ENCODE measurements at places on chromosomes 3 and 15. TPM values are rescaled to one million over a fixed set of nuclear protein-coding genes. Genes with fewer than 3 reads are reported as not detected.

- no peak overlapping the region for H3K4me3 ChIP-seq
- DNase-seq: no peak
- H3K36me3 ChIP-seq: no peaks in the 10 kb centered on the region
- H3K4me1 ChIP-seq: no peaks in the 10 kb centered on the region
- H3K27ac ChIP-seq: no peak overlapping the region
These were observed 82.2 kb upstream of the GOLGA8B start for GRCh38 chr15:34665498-34666116.

Gene CLCN2
- 22.9 TPM for total RNA-seq

DNA sequence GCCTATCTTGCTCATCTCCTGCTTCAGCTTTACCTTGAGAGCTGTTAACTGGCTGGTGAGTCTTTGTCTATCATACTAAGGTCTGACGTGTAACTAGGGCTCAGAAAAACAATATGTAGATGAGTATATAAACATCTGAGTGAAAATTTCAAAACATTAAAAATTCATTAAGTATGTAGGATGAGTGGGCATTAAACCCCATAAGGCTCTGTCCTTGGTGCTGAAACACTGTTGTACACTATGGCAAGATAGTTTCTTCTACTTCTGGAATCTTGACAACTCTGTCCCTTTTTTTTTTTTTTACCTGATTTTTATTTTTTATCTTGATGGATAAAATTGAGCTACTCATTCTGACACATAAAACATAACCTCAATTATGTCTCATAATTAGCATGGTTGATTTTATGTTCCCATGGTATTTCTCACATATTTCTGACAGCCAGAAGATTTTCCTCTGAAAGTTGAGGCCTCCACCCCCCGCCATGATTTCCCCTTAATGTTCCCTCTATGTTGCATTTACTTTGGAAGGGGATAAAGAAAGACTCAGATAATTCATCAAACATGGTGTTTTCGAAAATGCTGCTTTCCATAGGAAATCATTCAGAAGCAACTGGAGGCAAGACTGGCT, 54.3 kb downstream of the DGKG start:
- H3K4me3 ChIP-seq: no peak overlapping the region
- H3K27me3 ChIP-seq: peaks cover 20% of the 10 kb centered on the region
- no peak overlapping the region for H3K27ac ChIP-seq
- H3K36me3 ChIP-seq: no peaks in the 10 kb centered on the region

Gene GABPB1
- 33.0 TPM for total RNA-seq

Gene CDHR4
- total RNA-seq: not detected

Gene ATP8B4
- 0.24 TPM for total RNA-seq

Gene NMNAT3
- total RNA-seq: 9.7 TPM

Gene ABCC5
- total RNA-seq: 33.8 TPM

Gene RUVBL1
- 167 TPM for total RNA-seq

DNA sequence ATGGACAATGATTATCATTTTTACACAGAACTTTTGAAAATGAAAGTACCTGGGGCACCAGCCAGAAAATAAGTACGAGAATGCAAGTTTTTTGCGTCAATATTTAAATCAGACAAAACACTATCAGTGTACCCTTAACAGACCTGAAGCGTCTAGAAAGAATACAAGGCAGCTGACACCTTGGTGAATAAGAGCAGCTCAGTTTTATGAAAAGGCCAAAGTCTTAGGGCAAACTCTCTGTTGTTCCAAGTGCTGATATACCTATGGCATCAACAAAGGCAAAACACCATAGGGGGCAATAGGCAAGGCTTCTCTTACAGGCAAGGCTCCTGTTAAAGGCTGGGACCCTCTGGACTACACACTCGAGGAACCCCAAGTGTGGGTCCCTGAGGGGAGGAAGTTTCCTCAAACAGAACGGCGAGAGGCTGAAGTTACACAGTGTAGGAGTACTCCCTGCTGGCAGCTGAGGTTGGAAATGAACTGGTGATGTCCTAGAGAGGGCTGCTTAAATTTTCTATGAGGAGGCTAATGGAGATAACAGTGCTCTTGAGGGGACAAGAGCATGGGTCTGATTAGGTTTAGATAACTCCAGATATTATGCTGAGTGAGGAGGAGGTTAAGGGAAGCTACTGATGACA, 291.0 kb downstream of the TIGIT start:
- H3K27ac ChIP-seq: no peak overlapping the region
- H3K4me1 ChIP-seq: no peaks in the 10 kb centered on the region
- no peak overlapping the region for H3K4me3 ChIP-seq
- DNase-seq: no peak
- no peaks in the 10 kb centered on the region for H3K36me3 ChIP-seq

DNA sequence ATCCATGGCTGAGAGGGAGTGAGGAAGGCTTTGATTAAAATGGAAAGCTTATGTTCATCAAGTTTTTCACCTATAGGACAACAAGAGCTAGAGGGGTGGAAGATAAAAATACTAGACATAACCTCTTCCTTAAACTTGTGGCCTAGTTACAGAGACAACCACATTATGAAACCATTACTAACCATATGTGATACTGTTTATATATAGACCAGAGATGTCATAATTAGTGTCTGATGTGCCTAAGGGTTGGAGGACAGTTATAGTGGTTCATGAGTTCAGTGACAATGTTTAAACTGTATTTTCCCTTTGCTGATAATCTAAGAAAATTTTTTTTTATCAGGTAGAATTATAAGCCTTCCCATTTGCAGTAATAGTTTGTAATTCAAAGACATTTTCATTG, 23.7 kb downstream of the PHLDB2 start:
- no peaks in the 10 kb centered on the region for H3K4me1 ChIP-seq
- H3K27ac ChIP-seq: no peak overlapping the region
- peaks cover 4% of the 10 kb centered on the region for H3K36me3 ChIP-seq
- no peak overlapping the region for H3K4me3 ChIP-seq

DNA sequence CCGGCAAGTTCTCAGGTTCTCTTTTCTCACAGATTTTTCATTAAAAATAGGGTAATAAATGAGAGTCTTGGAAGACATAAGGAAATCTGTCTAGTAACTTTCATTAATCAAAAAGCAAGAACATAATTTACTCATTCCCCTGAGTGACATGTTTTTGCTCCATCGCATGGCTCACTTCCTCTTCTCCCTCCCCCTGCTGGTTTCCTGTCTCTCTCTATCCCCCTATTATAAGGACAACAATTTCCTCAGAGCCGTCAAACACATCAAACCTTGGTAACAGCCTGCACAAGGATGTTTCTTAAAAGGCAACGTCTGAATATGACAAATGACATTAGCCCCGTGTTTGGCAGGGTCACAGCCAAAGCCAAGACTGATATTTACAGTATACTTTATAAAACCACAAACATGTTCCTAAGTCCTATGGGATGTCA, 1149.6 kb downstream of the IGSF11 start:
- no peak overlapping the region for H3K27ac ChIP-seq
- no peaks in the 10 kb centered on the region for H3K4me1 ChIP-seq
- H3K27me3 ChIP-seq: no peaks in the 10 kb centered on the region
- no peak for DNase-seq
- H3K36me3 ChIP-seq: no peaks in the 10 kb centered on the region

- no peaks in the 10 kb centered on the region for H3K27me3 ChIP-seq
- no peak overlapping the region for H3K4me3 ChIP-seq
- peaks cover 23% of the 10 kb centered on the region for H3K36me3 ChIP-seq
- no peak overlapping the region for H3K27ac ChIP-seq
- H3K4me1 ChIP-seq: peaks cover 13% of the 10 kb centered on the region
These were observed 5.0 kb downstream of the ABTB1 start for GRCh38 chr3:127677541-127678314.
